Peyer's patch (tissue), 4 donors: ENCODE measurements at places on chromosomes 12 and 14. TPM values are rescaled to one million over a fixed set of nuclear protein-coding genes. Genes with fewer than 3 reads are reported as not detected.

GRCh38 chr12:71478270-71478669, 38.7 kb downstream of the LGR5 start:
- DNase-seq: no peak
- H3K4me3 ChIP-seq: no peak overlapping the region
- H3K27ac ChIP-seq: no peak overlapping the region
- H3K27me3 ChIP-seq: no peaks in the 10 kb centered on the region

DNA sequence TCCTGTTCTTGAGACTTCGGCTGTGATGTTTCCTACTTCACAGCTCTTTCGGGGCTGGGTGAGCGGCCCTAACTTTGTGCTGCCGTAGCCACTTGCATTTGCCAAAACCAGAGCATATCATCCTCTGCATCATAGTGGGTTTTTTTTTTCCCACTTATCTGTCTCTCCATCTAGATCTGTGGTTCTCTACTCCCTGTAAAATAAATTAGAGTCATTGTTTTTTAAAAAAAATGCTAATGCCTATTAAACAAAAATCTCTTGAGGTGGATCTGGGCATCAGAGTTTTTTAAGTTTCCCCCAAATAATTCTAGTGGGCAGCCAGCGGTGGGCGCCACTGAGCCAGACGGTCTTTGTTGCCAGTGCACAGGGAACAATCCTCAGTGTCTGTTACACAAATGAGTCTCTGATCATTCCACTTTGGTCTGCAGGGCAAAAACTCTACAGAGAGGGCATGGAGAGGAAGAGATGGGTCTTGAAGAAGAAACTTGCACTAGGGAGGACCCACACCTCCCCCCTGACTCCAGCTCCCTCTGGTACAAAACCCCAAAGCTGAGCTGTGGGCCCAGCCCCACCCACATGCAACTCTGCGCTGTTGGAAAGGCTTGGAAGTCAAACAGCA, 62.4 kb upstream of the BCL2L14 start:
- H3K27ac ChIP-seq: no peak overlapping the region
- DNase-seq: no peak
- H3K4me3 ChIP-seq: no peak overlapping the region

DNA sequence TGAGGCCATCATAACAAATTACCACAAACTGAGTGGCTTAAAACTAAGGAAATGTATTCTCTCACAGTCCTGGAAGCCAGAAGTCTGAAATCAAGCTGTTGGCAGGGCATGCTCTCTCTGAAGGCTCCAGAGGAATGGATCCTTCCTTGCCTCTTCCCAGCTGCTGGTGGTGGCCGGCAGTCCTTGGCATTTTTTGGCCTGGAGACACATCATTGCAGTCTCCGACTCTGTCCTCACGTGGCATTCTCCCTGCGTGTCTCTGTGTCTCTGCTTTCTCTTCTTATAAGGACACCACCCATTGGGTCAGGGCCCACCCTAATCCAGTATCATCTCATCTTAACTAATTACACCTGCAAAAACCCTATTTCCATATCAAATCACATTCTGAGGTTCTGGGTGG, 206.1 kb downstream of the SLC41A2 start:
- H3K4me1 ChIP-seq: no peaks in the 10 kb centered on the region
- H3K4me3 ChIP-seq: no peak overlapping the region
- H3K36me3 ChIP-seq: no peaks in the 10 kb centered on the region
- no peaks in the 10 kb centered on the region for H3K27me3 ChIP-seq
- DNase-seq: no peak

GRCh38 chr14:71319666-71320065, 412.4 kb downstream of the PCNX1 start:
- peaks cover 6% of the 10 kb centered on the region for H3K4me1 ChIP-seq
- H3K27ac ChIP-seq: peak overlapping the region; percentile 98
- no peaks in the 10 kb centered on the region for H3K27me3 ChIP-seq
- no peaks in the 10 kb centered on the region for H3K36me3 ChIP-seq
- no peak for DNase-seq

DNA sequence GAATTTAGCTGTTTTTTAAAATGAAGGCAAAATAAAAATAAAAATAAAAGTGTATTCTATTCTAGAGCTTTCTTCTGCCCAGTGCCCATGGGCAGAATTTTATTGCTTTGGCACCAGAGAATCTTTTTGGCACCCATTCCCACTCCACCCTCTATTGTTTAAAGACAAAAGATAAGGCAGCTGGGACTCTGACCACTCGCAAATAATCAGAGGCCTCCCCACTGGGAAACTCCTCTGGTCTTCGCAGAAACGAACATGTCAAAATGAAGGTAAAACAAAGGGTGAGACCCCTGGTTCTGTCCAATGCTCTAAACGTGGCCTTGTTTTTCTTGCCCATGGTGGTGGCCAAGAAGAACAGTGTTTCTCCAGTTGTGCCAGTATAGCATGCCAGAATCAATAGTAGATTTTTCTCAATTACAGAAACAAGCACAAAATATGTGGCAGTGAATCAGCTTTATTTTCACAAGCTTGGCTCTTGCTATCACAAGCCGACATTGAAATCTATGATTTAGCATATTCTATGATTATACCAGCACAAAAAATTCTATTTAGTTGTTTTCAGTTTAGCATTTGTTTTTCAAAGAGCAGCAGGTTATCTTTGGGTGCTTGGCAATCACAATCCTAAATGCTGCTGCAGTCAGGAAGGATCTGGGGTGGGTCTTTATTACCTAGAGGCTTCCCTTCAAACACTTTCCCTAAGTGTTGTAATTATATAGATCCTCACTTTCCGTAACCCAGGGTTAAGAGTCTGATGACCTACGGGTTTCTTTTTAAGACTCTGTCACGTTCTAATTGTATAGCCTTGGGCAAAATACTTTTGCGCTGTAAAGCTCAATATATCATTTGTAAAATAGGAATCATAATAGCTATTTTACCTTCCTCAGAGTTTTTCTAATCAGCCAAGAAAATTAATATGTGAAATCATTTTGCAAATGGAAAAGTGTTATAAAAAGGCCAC, 50.5 kb downstream of the KITLG start:
- no peak overlapping the region for H3K27ac ChIP-seq
- no peaks in the 10 kb centered on the region for H3K27me3 ChIP-seq
- H3K4me1 ChIP-seq: no peaks in the 10 kb centered on the region

DNA sequence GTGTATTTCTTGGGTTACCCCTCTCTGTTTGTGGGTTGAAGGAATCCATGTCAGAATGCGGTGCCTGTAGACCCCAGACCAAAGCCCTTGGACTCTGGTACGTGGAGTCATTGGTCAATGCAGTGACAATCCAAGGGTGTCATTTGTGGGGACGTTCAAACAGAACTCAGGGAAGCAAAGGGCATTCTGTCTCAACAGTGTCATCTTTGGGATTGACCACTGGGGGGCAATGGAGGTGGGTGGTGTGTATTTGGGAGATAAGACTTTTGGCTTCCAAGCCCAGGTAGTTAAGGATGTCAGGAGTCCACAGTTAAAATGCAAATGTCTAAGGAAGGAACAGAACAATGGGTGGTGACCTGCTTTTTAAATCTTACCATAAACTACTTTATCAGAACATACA, 54.6 kb upstream of the CCDC175 start:
- no peak for DNase-seq
- peaks cover 6% of the 10 kb centered on the region for H3K4me1 ChIP-seq
- H3K36me3 ChIP-seq: no peaks in the 10 kb centered on the region
- H3K27me3 ChIP-seq: no peaks in the 10 kb centered on the region

DNA sequence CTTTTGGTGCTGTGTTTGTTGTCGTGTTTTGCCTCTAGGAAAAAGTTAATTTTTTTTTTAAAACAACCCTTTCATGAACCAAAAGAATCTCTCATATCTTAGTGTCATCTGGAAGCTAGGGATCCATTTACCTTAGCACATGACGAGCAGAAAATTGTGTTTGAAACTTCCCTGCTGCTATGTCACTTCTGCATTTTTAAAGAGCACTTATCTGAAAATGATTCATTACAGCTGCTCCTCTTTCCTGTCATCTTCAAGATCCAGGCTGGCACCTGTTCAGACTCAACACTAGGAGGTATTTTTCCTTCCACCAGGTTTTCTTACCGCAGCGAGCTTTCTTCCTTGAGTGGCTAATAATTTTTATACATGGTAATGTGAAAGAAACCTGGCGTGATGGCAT, 67.0 kb downstream of the EML1 start:
- H3K27ac ChIP-seq: no peak overlapping the region
- H3K36me3 ChIP-seq: no peaks in the 10 kb centered on the region
- H3K27me3 ChIP-seq: no peaks in the 10 kb centered on the region
- H3K4me3 ChIP-seq: no peak overlapping the region
- no peaks in the 10 kb centered on the region for H3K4me1 ChIP-seq

DNA sequence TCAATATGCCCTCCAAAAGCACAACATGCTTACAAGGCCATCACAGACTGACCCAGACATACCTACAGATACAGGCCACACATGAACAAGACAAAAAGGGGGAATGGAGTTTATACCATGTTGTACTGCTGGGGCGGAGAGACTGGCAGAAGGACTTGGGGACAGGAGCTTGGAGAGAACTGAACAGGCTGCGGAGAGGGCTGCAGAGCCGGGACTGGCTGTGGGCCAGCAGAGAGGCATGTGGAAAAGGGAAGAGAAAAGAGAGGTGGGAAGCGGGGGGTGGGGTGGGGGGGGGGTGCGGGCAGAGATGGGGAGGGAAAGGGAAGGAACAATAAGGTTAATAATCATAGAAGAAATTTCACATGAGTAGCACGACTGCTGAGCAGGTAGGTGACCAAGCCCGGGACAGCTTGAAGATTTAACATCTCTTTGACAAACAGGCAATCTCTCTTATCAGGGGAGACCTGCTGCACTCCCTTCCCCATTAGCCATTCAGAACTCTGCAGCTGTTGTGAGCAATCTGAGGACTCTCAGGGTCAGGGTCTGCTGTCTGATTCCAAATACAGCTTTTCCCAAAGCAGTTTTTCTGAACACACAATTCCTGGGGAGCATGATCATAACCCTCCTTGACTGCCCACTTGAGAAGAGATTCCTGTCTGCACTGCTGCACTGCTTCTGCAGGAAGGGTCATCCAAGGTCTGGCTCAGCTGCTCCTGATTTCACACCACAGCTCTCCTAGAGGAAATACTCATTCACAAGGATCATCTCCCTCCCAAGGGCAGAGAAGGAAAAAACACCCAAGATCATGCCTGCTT, 21.6 kb upstream of the STAC3 start:
- DNase-seq: no peak
- no peak overlapping the region for H3K27ac ChIP-seq
- H3K4me1 ChIP-seq: no peaks in the 10 kb centered on the region
- H3K36me3 ChIP-seq: no peaks in the 10 kb centered on the region
- H3K27me3 ChIP-seq: no peaks in the 10 kb centered on the region
- H3K4me3 ChIP-seq: no peak overlapping the region

DNA sequence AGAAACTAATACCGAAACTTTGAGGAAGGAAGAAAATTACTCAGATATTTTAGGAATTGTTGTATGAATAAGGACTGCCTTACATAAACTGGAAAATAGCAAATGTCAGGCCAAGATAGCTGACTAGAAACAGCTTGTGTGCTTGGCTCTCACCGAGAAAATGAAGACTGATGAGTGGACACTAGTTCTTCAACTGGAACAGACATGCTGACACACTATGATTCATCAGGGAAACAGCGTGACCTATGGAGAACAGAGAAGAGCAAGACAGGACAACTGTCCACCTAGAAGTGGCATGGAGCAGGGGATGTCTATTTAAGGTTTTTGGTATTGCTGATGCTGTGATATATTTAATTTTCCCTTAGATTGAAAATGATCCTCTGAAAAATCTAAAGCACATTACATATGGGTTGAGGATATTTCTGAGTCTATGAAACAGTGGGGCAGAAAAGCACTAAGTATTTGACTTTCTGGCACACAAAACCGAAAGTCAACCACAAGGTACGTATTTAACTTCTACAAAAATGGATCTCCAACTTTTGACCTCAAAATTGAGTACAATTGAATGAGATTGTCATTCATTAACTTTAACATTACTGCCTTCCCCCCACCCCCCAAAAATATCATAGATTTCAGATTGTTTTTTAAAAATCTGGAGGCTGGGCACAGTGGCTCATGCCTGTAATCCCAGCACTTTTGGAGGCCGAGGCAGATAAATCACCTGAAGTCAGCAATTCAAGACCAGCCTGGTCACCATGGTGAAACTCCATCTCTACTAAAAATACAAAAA, 863.2 kb downstream of the LRFN5 start:
- H3K36me3 ChIP-seq: no peaks in the 10 kb centered on the region
- no peaks in the 10 kb centered on the region for H3K27me3 ChIP-seq
- no peak for DNase-seq
- H3K4me3 ChIP-seq: no peak overlapping the region

DNA sequence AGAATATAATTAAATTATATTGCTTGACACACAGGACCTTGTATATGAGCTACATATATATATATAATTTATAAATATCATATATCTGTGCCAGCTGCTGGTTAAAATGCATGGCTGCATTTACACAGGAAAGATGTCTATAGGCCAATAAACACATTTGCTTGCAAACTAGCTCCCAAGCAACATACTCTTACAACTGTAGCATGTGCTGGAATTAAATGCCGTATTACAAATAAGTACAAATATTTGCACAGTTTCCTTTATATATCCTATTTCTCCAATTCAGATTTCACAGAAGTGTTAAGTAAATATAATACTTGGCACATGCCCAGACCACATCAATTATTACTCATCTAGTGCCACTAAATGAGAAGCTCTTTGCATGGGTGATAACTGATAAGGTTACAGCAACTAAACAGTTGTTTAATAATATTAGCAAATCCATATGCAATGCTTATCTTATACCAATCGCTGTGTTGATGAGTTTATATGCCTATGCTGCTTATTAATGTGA, 66.7 kb upstream of the E2F7 start:
- no peak for DNase-seq
- no peaks in the 10 kb centered on the region for H3K27me3 ChIP-seq
- no peak overlapping the region for H3K27ac ChIP-seq
- no peak overlapping the region for H3K4me3 ChIP-seq
- H3K36me3 ChIP-seq: no peaks in the 10 kb centered on the region

DNA sequence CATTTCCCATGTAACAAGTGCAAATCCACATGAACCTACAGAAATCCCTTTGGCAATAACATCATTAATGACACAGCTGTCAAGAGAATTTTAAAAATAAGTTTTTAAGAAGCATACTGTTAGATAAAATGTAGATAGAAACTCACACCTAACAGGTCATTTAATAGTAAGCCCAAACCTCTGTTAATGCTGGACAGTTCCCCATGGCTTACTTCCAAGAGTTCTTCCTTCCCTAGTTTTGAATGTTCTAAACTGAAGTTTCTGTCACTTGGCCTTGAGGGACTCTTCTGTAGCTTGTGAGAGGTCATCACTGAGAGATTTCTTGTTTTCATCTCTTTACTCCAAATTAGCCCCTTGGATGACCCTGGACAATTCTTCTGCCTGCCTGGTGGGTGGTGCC, 22.7 kb downstream of the OTX2 start:
- no peak overlapping the region for H3K27ac ChIP-seq
- no peak overlapping the region for H3K4me3 ChIP-seq
- DNase-seq: no peak
- no peaks in the 10 kb centered on the region for H3K27me3 ChIP-seq
- no peaks in the 10 kb centered on the region for H3K36me3 ChIP-seq

The WNT1 gene
- total RNA-seq: not detected

The TMEM253 gene
- 9.1 TPM for total RNA-seq

The NANOG gene
- total RNA-seq: not detected
